CD4-positive, alpha-beta memory T cell (primary cell): ENCODE measurements at places on chromosomes 6 and 20. TPM values are rescaled to one million over a fixed set of nuclear protein-coding genes. Genes with fewer than 3 reads are reported as not detected.

DNA sequence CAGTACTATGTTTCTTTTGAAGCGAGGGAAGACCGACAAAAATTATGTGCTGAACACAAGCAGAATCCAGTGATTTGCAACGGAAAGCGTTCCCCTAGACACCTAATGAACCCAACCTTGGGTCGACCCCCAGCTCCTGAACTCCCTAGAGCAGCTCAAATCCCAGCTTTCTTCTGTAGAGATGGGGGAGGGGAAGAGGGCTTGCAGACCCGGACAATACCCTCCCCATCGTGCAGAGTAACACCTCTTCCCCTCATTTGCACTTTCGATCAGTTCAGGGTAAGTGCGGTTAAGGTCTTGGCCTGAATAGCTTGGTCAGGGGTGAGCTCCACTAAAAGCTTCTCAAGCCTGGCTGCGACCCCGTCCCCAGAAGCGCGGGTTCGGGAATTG lies 404 bp downstream of the CEP162 start:
- no peak for DNase-seq

DNA sequence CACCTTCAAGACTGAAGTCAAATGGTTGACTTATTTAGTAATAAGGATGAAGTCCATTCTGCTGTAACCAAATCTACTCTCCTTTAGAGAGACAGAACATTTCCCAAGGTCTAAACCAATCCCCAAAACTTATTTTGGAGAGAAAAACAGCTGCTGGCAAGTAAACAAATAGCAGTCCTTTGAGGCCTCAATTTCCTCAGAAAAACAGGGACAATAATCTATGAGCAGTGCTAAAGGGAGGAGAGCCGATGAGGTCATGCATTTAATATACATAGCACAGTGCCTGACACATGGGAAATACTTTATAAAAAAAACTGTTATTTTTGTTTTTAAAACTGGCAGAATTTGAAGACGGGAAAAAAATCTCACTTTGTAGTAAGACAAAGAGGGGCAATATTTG lies 526.0 kb downstream of the EPM2A start:
- no peak for DNase-seq

DNA sequence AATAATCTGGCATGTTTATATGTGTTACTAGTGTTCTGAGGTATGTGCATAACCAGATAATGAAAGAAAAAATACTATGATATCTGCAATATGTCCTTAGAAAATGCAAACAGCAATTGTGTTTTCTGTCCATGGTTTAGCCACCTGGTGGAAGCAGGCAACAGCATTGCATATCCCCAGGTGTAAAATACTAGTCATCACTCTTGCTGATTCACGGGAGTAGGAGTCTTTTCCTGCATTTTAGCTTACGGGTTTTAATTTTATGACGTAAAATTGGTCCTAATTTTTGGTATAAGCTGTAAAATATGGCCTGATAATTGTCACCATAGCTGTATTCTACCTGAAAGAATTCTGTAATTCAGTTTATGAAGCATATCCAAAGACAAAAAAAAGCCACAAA lies 2.5 kb downstream of the RNF182 start:
- DNase-seq, result no peak

GRCh38 chr6:89375427-89376267 lies 23.1 kb upstream of the UBE2J1 start:
- peak; percentile 84 for DNase-seq

DNA sequence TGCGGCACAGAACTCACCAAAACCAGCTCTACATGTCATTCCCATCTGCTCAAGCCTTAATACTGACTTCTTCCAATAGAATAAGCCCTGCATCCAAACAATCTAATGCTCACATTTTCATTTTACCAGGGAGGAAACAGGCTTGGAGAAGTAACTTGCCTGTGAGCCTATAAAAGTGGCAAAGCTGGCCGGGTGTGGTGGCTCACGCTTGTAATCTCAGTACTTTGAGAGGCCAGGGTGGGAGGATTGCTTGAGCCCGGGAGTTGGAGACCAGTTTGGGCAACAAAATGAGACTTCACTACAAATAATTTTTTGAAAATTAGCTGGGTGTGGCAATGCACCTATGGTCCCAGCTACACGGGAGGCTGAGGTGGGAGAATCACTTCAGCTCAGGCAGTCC lies 133.7 kb downstream of the LY86 start:
- DNase-seq, result no peak

- no peak for DNase-seq
Observed at GRCh38 chr6:108250240-108250866, 10.5 kb downstream of the SNX3 start.

- DNase-seq, result no peak
Observed at GRCh38 chr6:154534531-154534930, 24.0 kb upstream of the CNKSR3 start.

GRCh38 chr6:108689272-108690161 lies 128.8 kb downstream of the FOXO3 start:
- no peak for DNase-seq

DNA sequence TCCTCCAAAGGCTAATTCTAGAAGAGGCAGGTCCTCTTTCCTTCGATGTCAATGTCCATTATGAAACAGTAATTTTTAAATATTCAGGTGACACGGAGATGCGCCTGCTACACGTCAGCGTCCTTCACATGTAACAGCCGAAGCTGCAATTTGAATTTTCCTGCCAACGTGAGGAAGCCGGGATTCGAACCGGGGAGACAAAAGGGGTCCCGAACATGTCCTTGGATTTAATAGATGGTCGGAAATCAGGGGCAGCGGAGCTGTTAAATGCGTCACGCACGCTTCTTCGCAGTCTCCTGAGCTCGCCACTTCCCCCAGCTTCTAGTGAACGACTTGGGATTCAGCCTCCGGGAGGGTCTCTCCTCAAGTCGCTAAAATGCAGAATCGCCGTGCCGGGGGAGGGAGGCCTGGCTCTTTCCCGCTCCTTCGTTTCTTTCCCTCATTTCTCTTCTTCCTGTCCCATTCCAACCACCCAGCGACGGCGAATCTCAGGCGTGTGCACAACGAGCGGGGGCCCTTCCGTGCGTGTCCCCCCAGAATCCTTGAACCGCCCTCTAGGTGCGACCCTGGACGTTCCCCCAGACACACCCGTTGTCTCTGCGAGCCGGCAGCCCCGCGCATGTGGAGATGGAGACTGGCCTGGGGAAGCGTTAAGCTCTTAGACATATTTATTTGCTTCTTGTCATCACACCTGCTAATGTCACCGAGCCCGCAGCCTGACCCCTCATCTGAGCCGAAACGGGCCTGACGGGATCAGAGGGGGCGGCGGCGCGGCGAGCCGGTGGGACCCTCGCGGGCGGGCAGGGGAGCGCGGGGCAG lies 1.3 kb upstream of the FOXC1 start:
- peak; percentile 5 for DNase-seq

- DNase-seq, result no peak
Observed at GRCh38 chr20:20666359-20666758, 46.1 kb downstream of the RALGAPA2 start.

DNA sequence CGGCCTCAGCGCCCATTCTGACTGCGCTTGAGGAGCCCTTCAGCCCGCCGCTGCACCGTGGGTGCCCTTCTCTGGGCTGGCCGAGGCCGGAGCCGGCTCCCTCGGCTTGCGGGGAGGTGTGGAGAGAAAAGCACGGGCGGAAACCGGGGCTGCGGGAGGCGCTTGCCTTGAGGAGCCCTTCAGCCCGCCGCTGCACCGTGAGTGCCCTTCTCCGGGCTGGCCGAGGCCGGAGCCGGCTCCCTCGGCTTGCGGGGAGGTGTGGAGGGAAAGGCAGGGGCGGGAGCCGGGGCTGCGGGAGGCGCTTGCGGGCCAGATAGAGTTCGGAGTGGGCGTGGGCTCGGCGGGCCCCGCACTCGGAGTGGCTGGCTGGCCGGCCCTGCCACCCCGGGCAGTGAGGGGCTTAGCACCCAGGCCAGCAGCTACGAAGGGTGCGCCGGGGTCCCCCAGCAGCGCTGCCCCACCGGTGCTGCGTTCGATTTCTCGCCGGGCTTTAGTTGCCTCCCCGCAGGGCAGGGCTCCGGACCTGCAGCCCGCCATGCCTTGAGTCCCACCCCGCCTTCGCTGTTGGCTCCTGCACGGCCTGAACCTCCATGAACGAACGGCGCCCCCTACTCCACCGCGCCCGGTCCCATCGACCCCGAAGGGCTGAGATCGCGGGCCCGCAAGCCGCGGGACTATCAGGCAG lies 45.7 kb upstream of the MCUR1 start:
- DNase-seq, result no peak

The CPNE5 gene
- total RNA-seq, result 0.47 TPM

The HCRTR2 gene
- not detected for total RNA-seq

The SYTL3 gene
- 22.2 TPM for total RNA-seq
